ENCODE measurements at places on chromosomes 5 and 9.

GRCh38 chr5:104189909-104190308 is 627.3 kb upstream of the NUDT12 start:
- no peak for DNase-seq

GRCh38 chr5:92637960-92638359 is 943.1 kb downstream of the NR2F1-AS1 start:
- DNase-seq: no peak

GRCh38 chr9:13975611-13976290 is 338.2 kb downstream of the NFIB start:
- no peak for DNase-seq

GRCh38 chr5:119897537-119898370 is 268.4 kb downstream of the FAM170A start:
- DNase-seq: no peak

- DNase-seq: no peak
These were observed 194.9 kb downstream of the C9orf152 start for GRCh38 chr9:110013064-110013463.

- DNase-seq: no peak
These were observed 5.4 kb downstream of the SRFBP1 start for GRCh38 chr5:121967187-121967586.

DNA sequence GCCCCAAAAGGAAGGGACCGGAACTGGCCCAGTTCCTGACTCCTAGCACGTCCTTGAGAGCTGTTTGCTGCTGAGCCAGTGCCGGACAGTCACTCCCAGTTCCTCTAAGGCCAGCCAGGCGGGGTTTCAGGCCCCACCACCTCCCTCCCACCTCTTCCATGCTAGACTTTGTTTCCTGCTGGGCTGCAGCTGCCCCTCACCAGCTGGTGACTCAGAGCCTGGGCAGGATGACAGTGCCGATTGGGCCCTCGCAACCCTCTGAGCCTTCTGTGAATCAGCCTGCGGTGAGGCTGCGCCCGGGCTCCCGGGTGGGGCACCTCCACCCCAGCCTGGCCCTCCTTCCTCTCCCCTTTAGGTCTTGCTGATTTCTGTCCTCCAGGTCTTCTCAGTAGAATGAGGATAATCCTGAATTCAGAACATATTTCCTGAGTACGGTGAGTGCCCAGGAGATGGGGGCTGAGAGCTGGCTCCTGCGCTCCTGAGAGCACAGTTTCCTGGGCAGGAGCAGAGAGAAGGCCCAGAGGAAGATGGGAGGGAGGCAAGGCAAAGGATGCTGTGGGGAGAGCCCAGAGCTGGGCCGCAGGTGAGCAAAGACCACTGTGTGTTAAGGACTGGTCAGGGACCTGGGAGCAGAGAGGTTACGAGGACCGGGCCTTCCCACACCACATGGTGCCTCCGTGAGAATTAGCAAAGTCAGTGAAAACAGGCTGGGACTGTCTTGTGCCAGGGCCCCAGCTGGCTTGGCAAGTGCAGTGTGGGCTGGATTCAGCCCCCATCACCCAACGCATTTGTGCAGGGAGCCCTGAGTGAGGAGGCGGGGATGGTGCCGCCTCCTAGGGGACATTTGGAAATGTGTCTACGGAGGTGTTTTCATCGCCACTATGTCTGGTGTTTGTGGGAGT is 32.9 kb upstream of the STXBP1 start:
- peak; percentile 98 for DNase-seq

DNA sequence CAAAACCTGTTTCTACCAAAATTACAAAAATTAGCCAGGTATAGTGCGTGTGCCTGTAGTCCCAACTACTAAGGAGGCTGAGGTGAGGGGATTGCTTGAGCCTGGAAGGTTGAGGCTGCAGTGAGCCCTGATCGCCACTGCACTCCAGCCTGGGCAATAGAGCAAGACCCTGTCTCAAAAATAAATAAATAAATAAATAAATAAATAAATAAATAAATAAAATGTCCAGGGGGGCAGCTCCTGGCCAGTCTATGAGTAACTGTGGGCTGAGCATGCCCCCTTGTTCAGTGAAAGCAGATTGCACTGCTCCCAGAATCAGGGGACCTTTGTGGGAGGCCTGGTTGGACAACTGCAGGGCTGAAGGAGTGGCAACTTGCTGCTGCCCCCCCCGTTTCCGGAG is 62.7 kb downstream of the PDE6A start:
- DNase-seq: no peak

- DNase-seq: no peak
These were observed 446.0 kb downstream of the ISL1 start for GRCh38 chr5:51829230-51829629.

GRCh38 chr9:130770679-130771442 is 64.2 kb upstream of the ABL1 start:
- no peak for DNase-seq

- DNase-seq: peak; percentile 91
These were observed 3.0 kb upstream of the CDX1 start for GRCh38 chr5:150163547-150164059.

DNA sequence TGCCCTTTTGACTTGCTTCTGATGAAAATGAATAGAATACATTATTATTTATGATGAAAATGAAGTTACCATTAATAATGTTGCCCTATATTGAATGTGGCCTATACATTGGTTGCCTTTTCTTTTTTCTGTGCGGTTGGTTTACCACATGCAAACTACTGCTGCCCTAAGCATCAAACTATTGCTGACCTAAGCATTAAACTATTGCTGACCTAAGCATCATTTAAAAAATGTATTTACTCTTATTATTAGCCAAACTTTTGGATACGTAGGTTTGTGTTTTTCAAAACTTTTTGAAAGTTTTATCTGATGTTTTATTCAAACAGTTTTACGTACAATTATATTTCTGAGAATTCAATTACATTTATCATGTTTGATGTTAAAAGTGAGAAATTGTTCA is 76.0 kb upstream of the CDH10 start:
- no peak for DNase-seq

DNA sequence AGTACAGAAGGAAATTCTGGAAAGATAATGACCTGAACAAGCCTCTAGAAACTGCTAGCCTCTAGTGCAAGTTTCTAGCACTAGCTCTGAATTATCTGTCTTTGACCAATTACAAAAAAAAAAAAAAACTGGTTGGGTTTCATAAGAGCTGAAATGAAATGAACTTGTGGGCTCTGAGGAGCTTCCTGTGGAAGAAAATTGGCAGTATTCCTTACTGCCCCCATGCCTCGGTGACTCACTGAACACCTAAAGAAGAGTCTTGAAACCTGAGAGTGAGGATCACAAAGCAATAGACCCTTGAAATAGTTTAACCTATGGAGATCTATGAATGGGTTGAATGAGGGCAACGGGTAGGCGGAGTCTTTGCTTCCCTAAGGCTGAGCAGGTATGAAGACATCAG is 263.6 kb upstream of the RASA1 start:
- DNase-seq: no peak

GRCh38 chr5:92371171-92371888 is 988.2 kb upstream of the ARRDC3 start:
- no peak for DNase-seq

DNA sequence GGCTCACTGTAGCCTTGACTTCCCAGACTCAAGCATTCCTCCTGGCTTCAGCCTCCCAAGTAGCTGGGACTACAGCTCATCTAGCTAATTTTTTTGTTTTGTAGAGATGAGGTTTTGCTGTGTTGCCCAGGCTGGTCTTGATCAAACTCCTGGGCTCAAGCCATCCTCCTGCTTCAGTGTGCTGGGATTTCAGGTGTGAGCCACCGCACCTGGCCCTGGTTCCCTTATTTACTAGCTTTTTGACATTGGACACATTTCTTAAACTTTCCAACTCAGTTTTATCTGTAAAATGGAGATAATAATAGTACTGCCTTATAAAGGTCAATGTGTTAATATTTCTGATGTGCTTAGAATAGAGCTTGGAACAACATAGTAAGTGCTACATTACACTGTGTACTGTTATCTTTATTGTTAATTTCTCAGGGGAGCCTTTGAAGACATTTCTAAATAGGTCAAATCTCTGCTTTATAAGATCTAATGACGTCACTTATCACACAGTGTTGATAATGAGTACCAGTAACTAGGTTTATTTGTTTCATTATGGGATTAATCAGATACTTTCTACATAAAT is 66.7 kb downstream of the KIAA1958 start:
- no peak for DNase-seq

GRCh38 chr9:15219546-15219945 is 87.5 kb downstream of the TTC39B start:
- no peak for DNase-seq

- DNase-seq: no peak
These were observed 12.4 kb downstream of the CBY3 start for GRCh38 chr5:179668391-179668790.

DNA sequence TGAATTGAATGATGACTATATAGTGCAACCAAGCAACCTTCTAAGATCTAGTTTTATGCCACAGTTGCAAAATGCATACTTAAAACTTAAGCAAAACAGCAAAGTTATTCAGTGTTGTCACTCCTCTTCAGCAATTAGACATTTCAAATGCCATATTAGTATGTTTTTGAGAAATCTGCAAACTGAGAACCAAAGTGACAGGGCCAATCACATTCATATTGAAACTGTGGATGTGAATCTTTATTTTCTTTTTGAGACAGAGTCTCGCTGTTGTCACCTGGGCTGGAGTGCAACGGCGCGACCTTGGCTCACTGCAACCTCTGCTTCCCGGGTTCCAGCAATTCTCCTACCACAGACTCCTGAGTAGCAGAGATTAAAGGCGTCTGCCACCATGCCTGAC is 249.2 kb upstream of the EFNA5 start:
- no peak for DNase-seq

- no peak for DNase-seq
These were observed 31.9 kb upstream of the F2R start for GRCh38 chr5:76683816-76684731.

DNA sequence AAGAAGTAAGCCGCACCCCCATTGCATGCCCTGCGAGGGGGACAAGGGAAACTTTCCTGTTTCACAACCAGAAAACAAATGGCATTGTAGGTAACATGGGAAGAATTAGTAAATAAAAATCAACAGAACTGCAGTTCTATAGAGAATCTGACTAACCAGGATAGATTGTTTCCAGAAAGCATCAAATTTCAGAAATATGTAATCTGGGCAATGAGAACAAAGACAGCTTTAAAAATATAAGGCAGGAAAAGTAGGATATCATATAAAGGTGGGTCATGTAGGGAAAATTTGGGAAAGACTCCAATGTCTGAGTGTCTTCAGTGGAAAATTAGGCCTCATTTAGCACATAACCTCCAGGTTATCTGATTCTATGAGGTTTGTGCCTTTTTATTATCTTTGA is 58.3 kb upstream of the RANBP6 start:
- no peak for DNase-seq

- peak; percentile 68 for DNase-seq
These were observed 166.0 kb downstream of the OLFM1 start for GRCh38 chr9:135253305-135254004.

GRCh38 chr9:1014640-1015039 is 35.5 kb upstream of the DMRT2 start:
- no peak for DNase-seq

- DNase-seq: no peak
These were observed 222.0 kb downstream of the MAN2A1 start for GRCh38 chr5:109911731-109912130.

- peak; percentile 89 for DNase-seq
These were observed 1.3 kb upstream of the TRMO start for GRCh38 chr9:97923529-97924108.

GRCh38 chr9:107946364-107947141 is 457.0 kb upstream of the KLF4 start:
- DNase-seq: no peak

- DNase-seq: no peak
These were observed 61.7 kb downstream of the GLRA1 start for GRCh38 chr5:151862811-151863472.

- no peak for DNase-seq
These were observed 14.2 kb downstream of the SGTB start for GRCh38 chr5:65707663-65708062.

- DNase-seq: no peak
These were observed 1.3 kb downstream of the NPDC1 start for GRCh38 chr9:137044502-137045177.

GRCh38 chr9:35406183-35406959 is 83.5 kb upstream of the RUSC2 start:
- DNase-seq: no peak

GRCh38 chr9:90251316-90251715 is 391.3 kb downstream of the DIRAS2 start:
- DNase-seq: no peak

GRCh38 chr9:10875752-10876151 is 262.9 kb upstream of the PTPRD start:
- no peak for DNase-seq

DNA sequence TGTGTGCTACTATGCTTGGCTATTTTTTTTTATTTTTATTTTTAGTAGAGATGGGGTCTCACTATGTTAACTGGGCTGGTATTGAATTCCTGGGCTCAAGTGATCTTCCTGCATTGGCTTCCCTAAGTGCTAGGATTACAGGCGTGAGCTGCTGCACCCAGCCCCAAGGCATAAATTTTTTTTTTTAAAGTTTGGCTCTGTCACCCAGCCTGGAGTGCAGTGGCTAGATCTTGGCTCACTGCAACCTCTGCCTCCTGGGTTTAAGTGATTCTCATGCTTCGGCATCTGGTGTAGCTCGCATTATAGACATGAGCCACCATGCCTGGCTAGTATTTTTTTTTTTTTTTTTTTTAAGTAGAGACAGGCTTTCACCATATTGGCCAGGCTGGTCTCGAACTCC is 70.3 kb downstream of the RAB24 start:
- DNase-seq: no peak

DNA sequence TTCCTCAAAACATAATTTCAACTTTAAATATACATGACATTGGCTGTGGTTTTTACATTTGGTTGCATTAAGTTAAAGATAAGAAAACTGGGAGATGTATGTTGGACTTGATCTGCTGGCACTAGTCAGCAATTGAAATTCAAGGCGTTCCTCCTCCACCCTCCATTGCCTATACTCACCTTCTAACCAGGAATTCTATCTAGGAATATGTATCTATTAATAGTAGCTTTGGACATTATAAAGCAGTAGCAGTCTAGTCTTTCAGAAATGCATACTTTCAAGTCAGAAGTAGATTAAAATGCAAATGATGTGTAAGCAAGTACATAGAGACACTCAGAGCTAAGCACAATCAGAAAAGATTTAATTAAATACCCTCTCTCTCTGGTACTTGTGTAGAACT is 24.9 kb downstream of the FER start:
- no peak for DNase-seq

- DNase-seq: no peak
These were observed 191.0 kb downstream of the NTRK2 start for GRCh38 chr9:84860249-84861115.

All from posterior vena cava (tissue), 2 donors.